ENCODE measurements at places on chromosomes 7 and 10.

DNA sequence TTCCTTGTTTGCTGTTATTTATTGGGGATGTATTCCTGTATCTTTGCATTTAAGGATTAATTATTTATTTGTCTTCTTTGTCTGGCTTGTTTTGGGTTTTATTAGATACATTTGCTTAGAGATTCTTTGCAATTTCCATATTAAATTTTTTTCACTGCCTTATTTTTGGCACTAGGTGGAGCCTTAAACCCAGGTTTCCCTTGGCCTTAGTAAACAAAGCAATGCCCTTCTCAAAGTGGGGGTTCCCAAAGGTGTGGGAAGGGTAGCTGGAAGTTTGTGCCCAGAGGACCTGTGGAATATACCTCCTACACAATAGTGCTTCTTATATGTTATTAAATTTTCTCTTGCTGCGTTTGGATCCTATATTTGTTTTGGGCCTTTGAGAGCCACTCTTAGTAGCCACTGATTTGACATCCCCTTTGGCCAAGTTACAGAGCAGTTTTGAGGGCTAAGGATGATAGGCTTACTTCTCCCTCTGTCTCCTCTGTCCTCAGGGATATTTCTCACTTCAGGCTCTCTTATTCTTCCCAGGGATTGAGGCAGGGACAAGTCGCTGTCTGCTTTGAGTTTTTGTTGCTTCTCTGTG is 162.3 kb downstream of the ITGB1 start:
- DNase-seq, result no peak

GRCh38 chr7:76008156-76008687 is 13.8 kb upstream of the TMEM120A start:
- DNase-seq, result no peak

- no peak for DNase-seq
These were observed 269.1 kb downstream of the PRKG1 start for GRCh38 chr10:51343391-51343790.

DNA sequence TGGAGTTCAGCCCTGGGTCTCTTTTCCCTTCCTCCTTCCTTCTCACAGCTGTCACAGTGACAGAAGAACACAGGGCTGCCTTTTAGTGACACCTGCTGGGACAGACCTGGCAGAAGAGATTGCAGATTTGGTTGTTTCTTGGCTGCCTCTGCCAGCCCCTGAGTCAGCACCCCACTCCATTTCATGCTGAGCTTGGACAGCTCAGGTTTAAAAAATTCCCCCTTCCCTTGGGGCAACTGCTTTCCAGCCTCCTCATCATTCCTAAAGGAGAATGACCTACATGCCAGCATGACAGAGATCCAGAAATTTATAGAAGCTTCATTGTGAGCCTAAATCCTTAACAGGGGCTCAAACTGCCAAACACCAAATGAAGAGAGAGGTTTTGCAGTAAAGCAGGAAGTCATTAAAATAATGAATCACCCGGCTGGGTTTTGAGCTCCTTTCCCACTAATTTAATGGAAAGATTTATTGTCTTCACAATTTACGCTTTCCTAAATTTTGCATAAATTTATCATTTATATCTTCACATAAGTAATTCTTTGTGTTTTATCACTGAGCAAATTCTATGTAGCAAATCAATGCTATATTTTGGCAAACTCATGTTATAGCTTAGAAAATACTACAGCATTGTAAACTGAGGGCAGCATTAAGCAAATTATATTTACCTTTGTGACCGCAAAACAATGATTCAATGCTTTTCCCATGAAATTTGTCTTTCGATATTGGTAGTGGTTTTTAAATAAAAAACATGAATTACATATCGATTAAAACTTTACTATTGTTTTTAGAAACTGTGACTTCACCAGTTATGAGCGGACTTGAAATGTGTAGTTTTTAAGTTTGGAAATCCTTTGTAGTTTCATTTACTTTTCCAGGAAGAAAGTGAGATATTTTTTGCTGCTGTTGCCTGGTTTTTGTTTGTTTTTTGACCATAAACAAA is 399.5 kb upstream of the ANKRD30A start:
- no peak for DNase-seq

- DNase-seq, result no peak
These were observed 163.5 kb upstream of the LRGUK start for GRCh38 chr7:133963629-133964028.

DNA sequence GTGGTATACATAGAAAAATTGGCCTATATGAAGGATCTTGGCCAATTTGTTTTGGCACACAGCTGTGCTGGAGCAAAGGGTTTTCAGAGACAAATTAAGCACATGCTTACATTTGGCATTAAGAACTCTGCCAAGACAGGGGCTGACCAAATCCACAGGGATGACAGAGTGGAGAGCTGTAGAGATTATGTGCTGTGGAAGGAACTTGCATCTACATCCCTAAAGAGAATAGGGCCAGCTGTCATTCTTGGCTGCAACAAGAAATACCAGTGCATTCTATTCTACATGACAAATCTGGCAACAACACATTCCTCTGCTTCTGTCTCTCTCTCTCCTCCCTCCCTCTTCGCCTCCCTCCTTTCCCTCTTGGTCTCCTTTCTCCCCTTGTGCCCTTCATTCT is 75.6 kb downstream of the POM121L12 start:
- DNase-seq, result no peak

DNA sequence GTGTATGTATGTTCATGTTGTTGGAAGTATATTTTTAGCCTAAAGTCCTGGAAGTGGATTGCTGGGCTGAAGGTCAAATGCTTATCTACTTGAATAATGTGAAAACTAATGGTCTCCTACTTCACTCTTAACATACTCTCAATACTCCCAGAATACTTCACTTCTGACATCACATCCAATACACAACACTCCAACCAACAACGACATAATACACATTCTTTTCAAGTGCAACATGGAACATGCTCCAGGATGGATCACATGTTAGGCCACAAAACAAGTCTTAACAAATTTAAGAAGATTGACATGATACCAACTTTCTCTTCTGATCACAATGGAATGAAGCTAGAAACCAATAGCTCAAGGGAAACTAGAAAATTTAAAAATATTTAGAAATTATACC is 126.9 kb upstream of the ADCY1 start:
- DNase-seq, result no peak

All from activated T-cell treated with anti-CD3 and anti-CD28 coated beads, Interleukin-2, amount 50 U/mL, for 48 hours (primary cell).